ENCODE measurements at places on chromosomes 2 and 18.

DNA sequence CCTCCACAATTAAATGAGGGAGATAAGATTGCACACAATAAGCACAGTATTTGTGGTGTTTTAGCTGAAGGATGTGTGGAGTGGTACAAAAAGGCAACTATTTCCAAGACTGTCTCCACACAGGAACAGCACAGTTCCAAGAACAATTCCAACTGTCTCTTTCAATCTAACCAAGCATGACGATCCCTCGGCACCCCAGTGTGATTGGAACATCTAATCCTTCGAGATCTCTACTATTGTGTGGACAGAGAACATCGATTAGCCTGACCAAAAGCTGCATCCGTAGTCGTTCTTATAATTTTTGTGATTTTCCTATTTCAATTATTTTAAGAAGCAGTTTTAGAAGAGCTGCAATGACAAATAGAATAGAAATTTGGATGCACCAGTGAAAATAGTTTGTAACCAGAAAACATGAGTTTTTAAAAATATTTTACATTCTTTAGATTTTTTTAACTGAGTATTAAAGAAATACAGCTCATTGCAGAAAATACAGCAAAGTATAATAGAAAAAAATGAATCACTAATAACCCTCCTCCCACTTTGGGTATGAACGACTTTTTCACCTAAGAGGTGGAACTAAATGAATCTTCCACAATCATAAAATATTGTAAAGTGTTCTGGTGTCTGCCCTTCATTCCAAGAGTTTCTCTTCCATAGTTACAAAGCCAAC is 76.4 kb upstream of the CABLES1 start:
- no peak for DNase-seq

- no peak for DNase-seq
These were observed 7.4 kb upstream of the ACTG2 start for GRCh38 chr2:73885406-73885805.

- DNase-seq = no peak
These were observed 127.7 kb downstream of the DOK6 start for GRCh38 chr18:69528435-69528834.

- DNase-seq = no peak
These were observed 170.5 kb upstream of the ALKAL2 start for GRCh38 chr2:458425-458815.

GRCh38 chr18:62209046-62209445 is 22.0 kb downstream of the RELCH start:
- DNase-seq = no peak
